Right renal pelvis (tissue), 4 donors: ENCODE measurements at places on chromosomes 1 and 21. TPM values are rescaled to one million over a fixed set of nuclear protein-coding genes. Genes with fewer than 3 reads are reported as not detected.

The CYYR1 gene
- polyA plus RNA-seq = 71.2 TPM

The SPRR1B gene
- polyA plus RNA-seq = not detected

The RUNX3 gene
- 0.51 TPM for polyA plus RNA-seq

The SAMSN1 gene
- polyA plus RNA-seq = 7.3 TPM

The FAM163A gene
- 1.3 TPM for polyA plus RNA-seq

The TMPRSS15 gene
- polyA plus RNA-seq = 0.26 TPM

- no peak for DNase-seq
Measured at GRCh38 chr1:21217812-21218596, 41.3 kb upstream of the EIF4G3 start.

GRCh38 chr1:24553931-24554330 lies 2.0 kb upstream of the NCMAP start:
- no peak for DNase-seq

DNA sequence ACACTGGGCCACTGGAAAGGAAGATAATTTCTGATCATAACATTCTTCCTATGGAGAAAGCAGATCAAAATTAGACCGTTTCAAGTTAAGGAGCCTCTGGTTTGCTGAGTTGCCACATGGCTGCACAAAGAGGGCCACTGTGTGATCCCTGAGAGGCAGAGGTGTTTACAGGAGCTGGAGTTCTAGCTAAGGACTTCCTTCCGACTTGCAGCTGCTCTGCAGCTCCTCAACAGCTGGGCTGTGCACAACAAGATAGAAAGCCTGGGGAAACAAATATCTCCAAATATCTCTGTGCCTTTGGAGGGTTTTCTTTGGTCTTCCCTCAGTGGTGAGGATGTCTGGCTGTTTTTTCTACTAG lies 26.8 kb downstream of the GADD45A start:
- DNase-seq = no peak

DNA sequence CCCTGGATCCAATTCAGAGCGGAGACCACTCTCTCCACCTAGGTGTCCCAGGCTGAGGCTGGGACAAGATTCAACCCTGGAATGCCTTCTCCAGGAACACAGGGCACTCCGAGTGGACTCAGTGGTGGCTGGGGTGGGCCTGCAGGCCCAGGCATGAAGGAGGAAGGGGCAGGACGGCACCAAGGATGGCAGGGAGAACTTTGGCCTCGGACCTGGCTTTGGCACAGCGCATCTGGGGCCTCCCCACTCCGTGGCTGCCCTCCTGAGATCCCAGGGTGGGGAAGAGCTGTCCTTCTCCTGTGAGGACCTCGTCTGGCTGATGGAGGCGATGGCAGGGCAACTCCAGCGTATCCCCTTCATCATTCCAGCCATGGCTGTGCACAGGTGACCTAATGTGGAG lies 35.6 kb downstream of the DHCR24 start:
- DNase-seq = no peak

DNA sequence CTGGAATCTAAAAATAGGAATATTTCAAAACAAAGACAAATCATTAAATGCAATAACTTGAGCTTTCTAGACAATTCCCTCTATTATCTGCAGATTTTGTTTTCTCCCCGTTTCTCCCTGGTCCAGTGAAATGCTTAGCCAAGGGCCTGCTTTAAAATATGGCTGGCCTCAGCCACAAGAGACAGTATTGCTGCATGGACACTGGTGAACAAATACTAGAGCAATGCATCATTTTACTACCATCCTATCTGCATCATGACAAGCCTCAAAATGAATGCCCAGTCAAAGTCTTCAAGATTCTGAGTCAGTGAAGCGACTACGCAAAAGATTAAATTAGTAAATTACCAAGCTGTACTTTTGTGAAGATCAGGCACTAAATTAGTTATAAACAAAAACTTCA lies 80.5 kb downstream of the ENAH start:
- DNase-seq = no peak

DNA sequence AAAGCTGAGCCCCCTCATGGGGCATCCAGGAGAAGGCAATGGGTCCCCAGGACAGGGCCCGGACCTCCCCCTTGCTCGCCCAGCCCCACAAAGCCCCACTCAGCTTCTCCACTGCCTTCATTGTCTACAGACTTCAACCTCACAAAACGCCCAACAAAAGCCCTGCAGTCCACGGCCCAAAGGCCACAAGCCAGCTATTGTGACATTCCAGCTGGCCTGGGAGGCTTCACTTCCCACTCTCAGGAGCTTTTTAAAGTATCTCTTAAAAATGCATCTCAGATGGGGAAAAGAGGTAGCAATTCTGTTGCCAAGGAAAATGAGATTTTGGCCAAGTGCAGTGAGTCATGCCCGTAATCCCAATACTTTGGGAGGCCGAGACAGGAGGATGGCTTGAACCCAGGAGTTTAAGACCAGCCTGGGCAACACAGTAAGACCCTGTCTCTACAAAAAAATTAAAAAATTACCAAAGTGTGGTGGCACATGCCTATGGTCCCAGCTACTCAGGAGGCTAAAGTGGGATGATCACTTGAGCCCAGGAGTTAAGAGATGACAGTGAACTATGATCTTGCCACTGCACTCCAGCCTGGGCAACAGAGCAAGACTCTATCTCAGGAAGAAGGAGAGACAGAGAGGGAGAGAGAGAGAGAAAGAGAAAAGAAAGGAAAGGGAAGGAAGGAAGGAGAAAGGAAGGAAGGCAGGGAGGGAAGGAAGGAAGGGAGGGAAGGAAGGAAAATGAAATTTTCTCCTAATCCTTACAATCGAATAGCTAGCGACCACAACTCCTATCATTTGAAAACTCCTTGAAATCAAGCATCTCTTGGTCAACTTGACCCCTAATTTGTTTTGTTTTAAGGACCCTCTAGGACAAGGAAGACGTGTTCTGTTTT lies 31.4 kb upstream of the TARDBP start:
- no peak for DNase-seq

DNA sequence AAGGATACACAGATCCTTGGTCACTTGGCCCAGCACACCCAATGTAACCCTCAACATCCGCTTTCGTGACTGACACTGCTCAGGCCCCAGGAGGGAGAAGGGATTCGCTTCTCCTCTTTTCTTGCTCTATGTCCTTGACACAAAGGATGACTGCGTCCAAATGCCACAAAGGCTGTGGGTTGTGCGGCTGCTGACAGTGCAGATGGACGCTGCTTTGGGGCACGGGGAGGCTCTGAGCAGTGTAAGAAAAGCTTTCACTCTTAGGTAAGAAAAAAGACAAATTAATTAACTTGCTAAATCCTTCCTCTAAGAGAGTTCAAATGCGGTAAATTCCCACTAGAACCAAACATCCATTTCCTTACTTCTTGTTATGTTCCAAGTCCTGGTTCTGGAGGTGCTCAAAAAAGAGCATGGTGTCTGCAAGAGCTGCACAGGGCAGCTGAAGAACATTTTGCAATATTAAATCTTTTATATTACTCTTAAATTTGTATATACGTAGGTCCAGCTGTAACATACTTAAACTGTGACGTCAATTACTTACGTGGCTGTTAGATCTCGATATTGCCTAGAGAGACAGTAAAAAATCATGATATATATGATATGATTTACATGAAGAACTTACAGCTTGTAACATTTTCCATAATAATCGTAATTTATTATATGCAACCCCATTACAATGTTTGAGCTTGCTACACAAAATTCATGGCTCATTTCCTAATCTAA lies 19.4 kb upstream of the EPHB2 start:
- no peak for DNase-seq

DNA sequence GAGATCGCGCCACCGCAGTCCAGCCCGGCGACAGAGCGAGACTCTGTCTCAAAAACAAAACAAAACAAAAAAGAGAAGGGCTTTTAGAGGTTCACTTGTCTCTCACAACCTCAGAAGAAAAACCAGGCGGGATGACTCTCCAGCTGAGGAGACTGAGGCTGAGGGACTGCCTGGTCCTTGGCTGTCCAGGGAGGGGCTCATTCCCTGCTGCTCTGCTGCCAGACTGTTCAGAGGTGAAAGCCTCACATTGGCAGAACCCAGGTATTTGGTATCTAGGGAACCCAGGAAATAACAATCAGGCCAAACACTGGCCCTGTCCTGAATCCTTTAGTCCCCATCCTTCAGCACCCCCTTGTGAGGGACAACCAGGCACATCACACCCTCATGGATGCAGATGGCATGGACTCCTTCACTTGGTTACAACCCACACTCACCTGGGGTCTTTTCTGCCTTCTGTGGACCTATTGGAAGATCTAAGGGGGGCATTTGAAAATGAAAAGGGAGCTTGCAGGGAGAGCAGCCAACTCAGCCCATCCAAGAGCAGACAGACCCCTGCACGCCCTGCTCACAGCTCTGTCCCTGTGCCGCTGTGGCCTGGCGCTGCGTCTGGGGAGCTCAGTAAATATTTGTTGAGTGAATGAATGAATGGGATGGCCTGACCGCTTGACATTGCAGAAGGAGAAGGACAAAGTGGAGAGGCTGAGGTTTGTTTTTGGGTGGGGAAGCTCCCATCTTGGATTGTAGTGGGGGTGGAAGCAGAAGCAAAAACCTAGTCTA lies 33.4 kb downstream of the CD247 start:
- no peak for DNase-seq

DNA sequence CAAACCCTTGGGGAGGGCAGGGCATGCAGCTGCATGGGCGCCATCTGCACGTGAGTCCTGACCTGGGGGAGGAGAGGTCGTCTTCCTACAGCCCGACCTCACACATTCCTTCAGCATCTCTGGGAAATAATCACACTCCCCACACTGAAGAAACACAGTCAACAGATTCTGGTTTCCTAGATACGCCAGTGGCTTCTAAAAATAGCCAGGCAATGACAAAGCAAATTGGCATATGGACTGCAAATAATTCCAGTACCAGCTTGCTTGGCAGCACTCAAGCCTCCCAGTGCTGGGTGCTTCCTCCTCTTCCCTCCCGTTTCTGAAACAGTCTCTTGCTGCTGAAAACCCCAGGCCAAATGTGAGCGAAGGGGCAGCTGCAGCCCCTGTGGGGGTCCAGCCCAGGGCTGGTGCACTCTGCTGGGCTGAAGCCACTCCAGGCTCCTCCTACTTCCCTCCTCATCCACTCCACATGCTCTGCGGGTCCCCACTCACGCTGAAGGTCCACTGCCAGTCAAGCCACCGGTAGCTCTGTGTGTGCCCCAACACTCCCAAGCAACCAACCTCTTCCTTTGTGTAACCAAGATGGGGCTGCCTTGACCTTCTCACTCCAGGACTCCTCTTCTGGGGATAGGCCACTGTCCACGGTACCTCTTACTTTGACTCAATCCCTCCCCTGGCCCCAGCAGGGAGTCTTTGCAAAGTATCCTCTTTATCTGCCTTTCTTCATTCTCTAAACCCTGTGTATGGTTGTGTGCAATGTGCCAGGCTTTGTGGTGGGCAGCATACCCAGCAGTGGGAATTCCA lies 69.0 kb downstream of the KCND3 start:
- no peak for DNase-seq

DNA sequence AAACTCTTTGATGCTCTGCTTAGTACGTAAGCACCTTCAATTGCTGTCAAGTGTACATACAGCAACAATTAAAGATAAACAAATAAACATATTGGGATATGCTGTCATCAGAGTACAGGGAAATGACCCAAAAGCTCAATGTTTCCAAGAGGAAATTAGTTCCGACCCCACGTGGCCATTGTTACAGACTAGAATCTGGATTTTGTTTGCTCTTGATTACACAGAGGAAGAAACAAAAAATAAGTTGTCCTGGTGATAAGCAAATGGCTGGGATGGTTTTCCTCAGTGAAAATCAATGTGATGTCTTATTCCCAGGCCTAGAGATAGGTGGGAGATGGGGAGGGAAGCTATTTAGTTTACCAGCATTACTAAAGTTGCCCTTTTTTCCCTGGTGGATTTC lies 113.0 kb upstream of the UBE2U start:
- no peak for DNase-seq

DNA sequence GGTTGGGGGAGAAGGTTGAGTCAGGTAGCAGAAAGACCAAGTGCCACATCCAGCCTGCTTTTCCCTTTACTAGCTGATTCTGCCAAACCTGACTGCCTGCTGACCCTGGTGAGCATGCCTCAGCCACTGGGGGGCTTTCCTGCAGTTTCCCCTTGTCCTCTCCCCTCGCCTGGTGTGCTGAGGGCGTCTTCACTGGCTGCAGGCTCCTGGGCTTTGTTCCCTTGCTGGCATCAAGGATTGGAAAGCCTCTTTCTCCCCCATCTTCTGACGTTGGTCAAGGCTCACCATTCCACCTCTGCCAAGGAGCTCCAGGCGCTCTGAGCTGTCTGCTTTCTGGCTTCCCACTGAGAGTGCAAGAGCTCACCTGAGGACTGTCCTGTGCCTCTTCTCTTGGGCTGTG lies 28.4 kb downstream of the MAN1C1 start:
- no peak for DNase-seq

DNA sequence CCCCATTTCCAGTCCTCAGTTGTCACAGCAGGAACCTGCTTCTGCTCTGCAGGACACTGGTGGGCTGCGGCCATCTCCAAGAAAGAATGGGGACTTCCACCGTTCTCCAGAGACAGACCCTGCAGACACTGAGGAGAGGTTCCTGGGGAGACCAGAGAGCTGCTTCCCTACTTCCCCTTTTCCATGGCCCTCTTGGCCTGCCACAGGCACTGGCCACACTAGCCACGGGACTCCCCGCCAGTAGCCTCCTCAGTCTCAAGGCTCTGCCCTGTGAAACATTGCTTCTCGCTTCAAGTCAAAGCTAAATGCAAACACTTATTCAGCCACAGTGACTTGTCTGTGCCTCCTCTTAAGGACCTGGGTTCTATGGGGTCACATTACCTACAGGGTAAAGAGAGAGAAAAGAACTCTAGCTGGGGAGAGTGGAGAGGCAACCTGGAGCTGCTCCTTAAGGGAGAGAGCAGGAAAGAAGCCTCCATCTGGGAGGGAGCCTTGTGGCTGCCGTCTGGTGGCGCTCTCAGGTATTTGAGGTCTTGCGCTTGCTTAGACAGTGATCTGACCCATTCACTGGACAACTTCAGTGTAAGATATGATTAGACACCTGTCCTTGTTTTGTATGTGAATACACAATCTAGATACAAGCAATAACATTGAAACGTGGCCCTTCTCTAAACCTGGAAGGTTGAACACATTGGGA lies 5.4 kb upstream of the SLAMF8 start:
- no peak for DNase-seq

GRCh38 chr1:74681001-74681400 lies 7.4 kb upstream of the ERICH3 start:
- no peak for DNase-seq

- DNase-seq = no peak
Measured at GRCh38 chr1:27117733-27118439, 37.0 kb downstream of the SLC9A1 start.

DNA sequence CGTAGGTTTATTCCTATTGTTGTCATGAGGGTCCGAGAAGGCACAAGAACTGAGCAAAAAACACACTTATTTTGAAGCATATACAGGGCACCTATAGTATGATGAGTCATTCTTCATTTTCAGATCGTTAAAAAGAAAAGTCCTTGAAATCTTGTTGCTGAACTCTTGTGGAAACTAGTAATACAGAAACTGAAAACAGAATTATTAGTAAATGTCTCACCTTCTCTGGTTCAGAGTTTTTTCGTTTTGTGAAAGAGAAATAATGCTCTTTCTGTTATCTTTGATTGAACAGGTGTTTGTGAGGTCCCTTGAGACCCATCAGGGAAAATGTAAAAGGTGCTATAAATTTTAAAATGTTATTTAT lies 102.0 kb upstream of the COA6 start:
- no peak for DNase-seq
